ENCODE measurements at places on chromosomes 5 and 9.

DNA sequence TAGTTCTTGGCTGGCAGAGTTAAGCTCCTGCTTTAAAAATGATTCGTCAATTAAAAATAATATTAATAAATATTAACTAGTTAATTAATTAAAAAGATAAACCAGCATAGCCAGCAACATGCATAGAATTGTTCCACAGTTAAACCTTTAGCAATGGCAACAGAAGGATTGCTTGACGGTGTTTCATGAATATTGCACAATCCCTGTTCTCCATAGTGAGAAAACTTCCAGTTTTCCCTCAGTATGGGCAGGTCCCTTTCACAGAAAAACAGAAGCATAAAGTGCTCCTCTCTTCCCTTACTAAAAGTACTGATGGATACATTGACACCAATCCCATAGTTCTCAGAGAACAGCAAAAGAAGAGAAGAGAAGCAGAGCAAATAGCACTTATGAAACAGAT, 71.4 kb upstream of the CAST start:
- H3K27me3 ChIP-seq, result no peaks in the 10 kb centered on the region
- H3K4me3 ChIP-seq, result no peak overlapping the region
- no peak overlapping the region for H3K27ac ChIP-seq
- DNase-seq, result no peak
- no peaks in the 10 kb centered on the region for H3K4me1 ChIP-seq

GRCh38 chr5:150615141-150615699, 25.2 kb upstream of the SYNPO start:
- H3K4me1 ChIP-seq, result peaks cover 99% of the 10 kb centered on the region
- DNase-seq, result peak; percentile 81
- no peaks in the 10 kb centered on the region for H3K27me3 ChIP-seq
- H3K27ac ChIP-seq, result peak overlapping the region; percentile 100

DNA sequence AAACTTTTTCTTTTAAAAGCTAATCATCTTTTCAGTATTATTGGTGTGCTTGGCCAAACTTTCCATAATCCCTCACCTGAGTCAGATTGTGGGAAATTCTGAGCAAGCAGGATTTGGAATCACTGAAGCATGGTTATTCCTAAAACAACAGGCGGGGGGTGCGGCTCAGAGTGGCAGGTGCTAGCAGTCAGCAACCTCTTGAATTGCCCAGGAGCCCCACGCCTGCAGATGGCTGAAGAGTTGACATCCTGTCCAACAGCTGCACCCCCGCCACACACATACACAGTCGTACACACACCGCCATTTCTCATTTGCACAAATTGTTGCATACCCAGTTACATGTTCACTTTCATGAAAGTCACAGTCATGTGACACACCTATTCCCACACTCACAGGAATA, 96.6 kb downstream of the LHX2 start:
- no peak for DNase-seq
- H3K36me3 ChIP-seq, result no peaks in the 10 kb centered on the region
- no peaks in the 10 kb centered on the region for H3K27me3 ChIP-seq
- H3K27ac ChIP-seq, result no peak overlapping the region

- no peaks in the 10 kb centered on the region for H3K4me1 ChIP-seq
- peak overlapping the region; percentile 45 for H3K4me3 ChIP-seq
- no peaks in the 10 kb centered on the region for H3K36me3 ChIP-seq
- DNase-seq, result peak; percentile 50
Measured at GRCh38 chr5:173243831-173244305, 8.9 kb upstream of the NKX2-5 start.

DNA sequence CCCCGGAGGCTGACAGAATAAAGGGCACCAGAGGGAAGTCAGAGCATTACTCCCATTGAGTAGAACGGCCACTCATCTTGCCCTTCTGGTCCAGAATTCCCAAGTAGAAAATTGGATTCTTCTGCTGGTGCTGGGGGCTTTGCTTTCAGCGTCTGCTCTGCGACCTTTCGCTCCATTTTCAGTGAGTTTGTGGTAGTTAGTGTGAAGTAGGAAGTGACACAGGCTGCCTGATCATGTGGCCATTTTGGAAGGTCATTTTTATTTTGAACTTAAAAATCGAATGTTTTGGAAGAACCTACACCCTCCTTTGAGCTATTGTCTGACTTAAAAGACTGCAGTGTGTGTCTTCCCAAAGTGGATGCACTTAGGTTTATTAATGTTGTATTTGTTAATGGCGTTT, 56.7 kb upstream of the FAM120AOS start:
- H3K4me1 ChIP-seq, result peaks cover 5% of the 10 kb centered on the region
- DNase-seq, result no peak
- H3K27ac ChIP-seq, result no peak overlapping the region
- no peak overlapping the region for H3K4me3 ChIP-seq
- no peaks in the 10 kb centered on the region for H3K36me3 ChIP-seq
- no peaks in the 10 kb centered on the region for H3K27me3 ChIP-seq

- H3K27ac ChIP-seq, result no peak overlapping the region
- H3K27me3 ChIP-seq, result no peaks in the 10 kb centered on the region
- peaks cover 14% of the 10 kb centered on the region for H3K4me1 ChIP-seq
- DNase-seq, result no peak
- H3K36me3 ChIP-seq, result no peaks in the 10 kb centered on the region
- no peak overlapping the region for H3K4me3 ChIP-seq
Measured at GRCh38 chr5:140033037-140033760, 9.9 kb downstream of the NRG2 start.

All from heart left ventricle (tissue), 16 donors.